ENCODE measurements at places on chromosomes 5 and 9.

DNA sequence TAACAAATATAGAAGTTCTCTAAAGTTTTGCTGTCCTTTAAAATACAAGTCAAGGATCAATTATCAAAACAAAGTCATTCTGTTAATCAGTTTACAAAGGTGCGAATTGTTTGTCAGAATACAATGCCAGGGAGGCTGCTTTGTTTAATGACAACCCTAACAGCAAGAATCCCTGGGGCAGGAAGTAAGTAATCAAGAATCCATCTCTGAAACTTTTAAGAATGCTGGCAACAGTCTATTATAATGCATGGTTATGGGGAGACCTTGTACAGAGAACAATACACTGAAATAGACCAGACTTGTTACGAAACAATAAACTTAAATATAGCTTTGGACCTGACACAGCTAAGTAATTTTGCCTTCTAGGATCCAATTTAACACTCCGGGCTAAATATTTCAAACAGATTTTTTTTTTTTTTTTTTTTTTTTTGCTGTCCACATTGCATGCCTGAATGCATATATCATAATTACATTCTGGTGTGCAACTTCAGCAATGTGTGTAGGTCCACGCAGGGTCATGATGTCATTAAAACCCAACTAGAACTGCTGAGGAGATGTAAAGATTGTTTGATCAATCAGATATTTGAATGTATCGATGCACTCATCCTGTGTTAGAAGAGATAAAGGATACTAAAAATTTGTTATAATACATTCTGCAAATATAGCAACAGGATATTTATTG lies 421.3 kb downstream of the CETN3 start:
- no peak for DNase-seq

DNA sequence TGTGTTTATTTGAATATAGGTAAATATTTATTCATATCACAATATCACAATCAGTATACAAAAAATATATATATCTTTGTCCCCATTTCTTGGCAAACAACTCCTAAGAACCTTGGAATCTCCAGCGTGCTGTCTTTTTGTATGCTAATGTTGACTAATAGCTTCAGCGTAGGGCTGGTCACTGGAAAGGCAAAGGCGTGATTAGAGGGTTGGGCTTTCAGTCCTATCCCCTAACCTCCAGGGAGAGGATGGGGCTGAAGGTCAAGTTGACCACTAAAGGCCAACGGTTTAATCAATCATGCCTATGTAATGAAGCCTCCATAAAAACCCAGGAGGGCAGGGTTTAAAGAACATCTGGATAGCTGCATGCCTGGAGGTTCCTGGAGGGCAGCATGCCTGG lies 79.6 kb upstream of the BNC2 start:
- no peak for DNase-seq

GRCh38 chr5:97929383-97929782 lies 746.3 kb upstream of the RIOK2 start:
- DNase-seq: peak; percentile 54

DNA sequence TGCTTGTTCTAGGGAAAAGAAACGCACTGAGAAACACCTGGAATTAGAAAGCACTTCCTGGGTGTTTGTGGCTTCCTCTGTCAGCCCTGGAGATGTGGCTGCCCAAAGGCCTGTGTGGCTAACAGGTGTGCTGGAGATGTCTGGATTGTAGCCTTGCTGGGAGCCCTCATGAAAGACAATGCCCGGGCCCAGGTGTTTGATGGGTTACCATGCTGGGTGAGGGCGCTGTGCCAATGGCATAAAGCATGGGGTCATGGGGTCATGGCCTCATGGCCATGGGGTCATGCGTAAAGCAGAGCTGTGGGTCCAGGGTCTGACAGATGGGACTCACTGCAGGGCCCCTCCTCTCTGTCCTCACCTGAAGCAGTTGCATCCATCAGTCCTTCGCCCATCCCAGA lies 21.6 kb downstream of the ANKRD33B start:
- DNase-seq: no peak

DNA sequence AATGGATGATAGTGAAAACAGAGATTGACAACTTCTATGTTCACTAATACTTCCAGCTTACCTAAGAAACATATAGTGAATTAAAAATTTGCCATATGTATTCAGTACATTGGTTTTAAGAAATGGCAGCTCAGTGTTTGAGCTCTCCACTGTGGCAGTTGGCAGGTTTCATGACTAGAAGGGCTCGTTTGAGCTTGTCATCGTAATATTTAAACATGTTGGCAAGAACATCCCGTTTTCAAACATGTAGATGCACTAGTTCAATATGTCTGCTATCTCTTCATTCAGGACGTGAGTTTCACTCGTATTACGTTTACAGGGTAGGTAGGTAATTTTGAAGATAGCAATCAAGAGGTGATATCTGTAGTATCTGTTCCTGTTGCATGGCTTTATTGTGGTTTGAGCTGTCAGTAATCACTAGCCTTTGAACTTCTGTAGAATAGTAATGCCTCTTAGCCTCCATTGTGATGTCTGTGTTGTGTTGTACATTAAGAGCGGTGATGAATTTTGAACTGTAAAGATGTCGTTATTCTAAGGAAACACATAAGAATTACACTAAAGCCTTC lies 74.8 kb downstream of the NLN start:
- DNase-seq: no peak

DNA sequence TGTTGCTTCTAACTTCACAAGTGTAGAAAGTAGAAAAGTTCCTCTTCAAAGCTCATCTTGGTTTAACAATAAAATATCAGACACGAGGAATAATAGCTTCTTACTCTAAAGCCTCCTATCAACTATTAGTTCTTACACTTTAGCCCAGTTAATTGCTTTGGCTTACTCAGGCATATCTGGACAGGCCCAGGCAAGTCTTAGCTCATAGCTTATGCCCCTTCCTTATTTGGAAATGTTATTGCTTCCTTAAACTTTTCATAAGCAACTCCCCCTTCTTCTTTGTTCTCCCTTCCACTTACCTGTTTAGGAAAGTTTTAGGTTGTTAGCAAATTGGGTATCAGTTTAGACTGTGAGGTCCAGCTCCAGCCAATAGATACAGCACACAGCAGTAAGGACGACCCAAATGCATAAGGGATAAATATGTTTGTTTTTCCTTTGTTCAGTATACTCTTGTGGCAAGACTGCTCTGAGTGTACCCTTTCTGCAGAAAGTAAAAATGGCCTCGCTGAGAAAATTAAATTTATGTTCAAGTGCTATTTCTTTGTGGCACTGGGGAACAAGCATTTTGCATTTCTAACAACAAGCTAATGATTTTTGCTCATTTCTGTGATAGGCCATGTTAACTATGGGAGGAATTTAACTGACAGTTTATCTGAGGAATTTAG lies 162.1 kb downstream of the SMC2 start:
- DNase-seq: peak; percentile 48

- DNase-seq: peak; percentile 48
Measured at GRCh38 chr5:145718956-145719355, 116.2 kb downstream of the PRELID2 start.

GRCh38 chr5:40679148-40679912 lies 385 bp upstream of the PTGER4 start:
- DNase-seq: peak; percentile 83

DNA sequence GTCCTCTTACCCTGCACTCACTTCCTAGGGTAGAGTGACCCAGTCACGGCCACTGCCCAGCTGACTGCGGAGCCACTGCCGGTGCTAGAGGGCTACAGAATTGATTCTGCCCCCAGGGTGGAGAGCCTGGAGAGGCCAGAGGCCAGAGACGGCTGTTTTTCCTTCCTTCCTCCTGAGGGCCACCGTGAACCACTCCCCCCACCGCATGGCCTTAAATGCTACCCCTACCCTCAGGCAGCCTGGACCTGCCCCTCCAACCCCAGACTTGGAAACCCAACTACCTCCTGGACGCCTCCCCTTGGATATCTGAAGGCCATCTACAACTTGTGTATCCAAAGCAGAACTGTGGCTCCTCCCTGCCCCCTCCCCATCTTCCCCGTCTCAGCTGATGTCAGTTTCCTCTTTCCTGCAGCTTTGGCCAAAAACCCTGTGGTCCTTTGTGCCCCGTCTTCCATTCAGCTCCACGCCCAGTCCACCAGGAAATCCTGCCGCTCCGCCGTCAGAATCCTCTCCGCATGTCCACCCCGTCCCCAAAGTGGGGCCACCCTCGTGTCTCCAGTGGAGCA lies 16.3 kb downstream of the SH2D3C start:
- no peak for DNase-seq

- no peak for DNase-seq
Measured at GRCh38 chr9:11701706-11702105, 991.5 kb upstream of the TYRP1 start.
